ENCODE measurements at places on chromosomes 11 and 22.

DNA sequence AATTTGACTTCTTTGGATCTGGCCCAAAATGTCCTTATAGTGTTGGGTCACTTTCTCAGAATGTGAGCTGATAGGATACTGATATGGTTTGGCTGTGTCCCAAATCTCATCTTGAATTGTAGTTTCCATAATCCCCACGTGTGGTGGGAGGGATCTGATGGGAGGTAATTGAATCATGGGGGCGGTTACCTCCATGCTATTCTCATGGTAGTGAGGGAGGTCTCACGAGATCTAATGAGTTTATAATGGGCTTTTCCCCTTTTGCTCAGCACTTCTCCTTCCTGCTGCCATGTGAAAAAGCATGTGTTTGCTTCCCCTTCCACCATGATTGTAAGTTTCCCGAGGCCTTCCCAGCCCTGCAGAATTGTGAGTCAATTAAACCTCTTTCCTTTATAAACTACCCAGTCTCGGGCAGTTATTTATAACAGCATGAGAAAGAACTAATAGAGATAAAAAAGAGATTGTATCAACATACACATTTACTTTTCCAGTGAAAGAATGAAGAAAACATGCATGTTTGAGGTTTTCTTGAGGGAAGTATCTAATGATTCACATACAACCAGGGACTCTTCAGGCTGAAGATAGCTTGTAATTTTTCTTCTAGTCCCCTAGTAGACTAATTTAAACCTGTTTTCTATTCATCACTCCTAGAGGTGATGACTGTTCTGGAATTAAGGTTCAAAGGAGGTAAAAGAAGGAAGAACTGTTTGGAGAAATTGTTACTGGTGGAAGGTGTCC lies 17.3 kb upstream of the CSTF3 start:
- DNase-seq = no peak

GRCh38 chr11:96014217-96014616 lies 90.3 kb upstream of the MTMR2 start:
- DNase-seq = no peak

DNA sequence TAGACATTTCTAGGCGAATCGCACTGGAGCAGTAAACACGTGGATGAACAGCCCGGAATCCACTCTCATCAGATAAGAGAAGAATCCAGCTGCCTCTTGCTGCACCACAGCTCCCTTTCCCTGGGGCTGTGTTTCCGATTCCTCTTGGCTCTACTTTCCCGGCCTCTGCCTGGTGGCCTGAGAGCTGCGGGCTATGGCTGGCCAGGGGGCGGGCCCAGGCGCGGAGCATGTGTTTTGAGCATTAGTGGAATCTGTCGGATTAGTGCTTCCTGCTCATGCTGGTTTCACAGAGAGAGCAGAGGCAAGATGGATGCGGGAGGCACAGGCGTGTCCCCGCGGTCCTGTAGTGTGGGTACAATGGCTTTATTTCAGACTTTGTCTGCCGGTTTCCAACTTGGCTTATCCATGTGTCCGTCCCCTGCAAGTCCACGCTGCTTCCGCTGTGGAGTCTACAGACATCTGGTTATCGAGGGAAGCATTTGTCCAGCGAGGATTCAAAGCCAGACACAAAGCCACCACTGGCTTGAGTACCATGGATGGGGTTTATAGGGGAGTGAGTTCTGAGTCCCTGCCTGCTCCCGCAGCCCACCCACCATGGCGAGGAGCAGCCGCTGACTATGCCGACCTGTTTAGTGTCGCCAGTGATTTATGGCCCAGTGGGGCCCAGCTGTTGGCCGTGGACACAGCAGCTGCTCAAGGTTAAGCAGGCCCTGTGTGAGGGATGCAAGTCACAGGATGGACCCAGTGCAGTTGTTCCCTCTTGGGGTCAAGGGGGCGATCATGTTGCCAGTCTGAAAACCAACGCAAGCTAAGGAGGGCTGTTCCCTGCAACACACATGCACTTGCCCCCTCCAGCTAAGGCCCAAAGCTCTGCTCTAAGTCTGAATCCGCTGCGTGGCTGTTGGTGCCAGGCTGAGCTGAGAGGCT lies 43.3 kb upstream of the EP300 start:
- DNase-seq = no peak

DNA sequence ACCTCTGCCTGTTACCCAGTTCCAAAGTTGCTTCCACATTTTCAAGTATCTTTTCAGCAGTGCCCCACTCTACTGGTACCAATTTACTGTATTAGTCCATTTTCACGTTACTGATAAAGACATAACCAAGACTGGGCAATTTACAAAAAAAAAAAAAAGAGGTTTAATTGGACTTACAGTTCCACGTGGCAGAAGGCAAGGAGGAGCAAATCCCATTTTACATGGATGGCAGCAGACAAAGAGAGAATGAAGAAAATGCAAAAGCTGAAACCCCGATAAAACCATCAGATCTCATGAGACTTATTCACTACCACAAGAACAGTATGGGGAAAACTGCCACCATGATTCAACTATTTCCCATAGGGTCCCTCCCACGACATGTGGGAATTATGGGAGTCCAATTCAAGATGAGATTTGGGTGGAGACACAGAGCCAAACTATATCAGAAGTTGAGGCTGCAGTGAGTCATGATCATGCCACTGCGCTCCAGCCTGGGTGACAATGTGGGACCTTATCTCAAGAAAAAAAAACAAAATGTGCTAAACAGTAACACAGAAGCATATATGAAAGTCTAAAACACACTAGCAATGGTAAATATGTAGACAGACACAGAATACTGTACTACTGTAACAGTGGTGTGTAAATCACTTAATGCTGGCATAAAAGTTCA lies 190.3 kb upstream of the ZC3H12C start:
- DNase-seq = no peak

DNA sequence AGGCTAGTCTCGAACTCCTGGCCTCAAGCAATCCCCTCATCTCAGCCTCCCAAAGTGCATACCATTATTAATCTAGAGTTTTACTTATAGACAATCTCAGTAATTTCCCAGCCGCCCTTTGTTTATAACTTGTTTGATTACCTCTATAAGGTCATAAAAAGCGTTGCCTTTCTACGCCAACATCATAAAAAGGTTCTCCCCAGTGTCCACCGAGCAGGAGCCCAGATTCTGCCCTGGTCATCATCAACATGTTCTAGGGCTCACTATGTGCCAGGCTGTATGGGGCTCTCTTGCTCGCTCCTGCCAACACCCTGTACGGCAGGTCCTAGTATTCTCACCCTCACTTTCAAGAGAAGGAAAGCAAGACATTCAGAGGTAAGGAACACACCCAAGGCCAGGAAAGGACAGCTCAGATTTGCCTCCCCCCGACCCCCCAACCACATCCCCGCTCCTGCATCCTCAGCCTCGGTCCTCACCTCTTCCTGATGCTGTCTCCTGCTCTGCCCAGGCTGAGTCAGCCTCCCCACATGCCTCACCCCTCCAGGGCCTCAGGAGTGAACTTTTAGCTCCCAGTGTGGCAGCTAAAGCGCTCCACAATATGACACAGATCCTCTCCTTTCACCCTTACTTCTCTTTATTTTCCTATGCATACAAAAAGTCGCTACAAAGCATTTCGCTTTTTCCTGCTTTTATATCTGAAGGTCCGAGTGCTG lies 14.3 kb downstream of the ARFGAP3 start:
- DNase-seq = no peak

- no peak for DNase-seq
Observed at GRCh38 chr22:36300396-36301212, 47.7 kb downstream of the APOL1 start.

DNA sequence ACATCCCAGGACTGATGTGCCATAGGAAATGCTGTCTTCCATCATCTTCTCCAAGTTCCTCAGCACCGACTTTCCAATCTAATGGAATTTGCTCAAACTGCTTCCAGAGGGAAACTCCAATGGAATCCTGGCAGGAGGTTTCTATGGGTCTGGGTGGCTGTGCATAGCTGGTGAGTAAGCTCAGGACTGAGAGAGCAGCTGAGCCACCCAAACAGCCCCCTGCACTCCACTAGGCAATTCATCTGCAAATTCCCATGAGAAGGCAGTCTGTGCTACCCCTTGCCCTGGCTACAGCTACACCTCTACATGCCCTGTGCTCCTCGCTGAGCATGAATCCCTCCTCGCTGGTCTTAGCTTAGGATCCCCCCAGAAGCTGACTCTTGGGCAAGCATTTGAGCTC lies 127.9 kb upstream of the CSNK2A3 start:
- DNase-seq = no peak

DNA sequence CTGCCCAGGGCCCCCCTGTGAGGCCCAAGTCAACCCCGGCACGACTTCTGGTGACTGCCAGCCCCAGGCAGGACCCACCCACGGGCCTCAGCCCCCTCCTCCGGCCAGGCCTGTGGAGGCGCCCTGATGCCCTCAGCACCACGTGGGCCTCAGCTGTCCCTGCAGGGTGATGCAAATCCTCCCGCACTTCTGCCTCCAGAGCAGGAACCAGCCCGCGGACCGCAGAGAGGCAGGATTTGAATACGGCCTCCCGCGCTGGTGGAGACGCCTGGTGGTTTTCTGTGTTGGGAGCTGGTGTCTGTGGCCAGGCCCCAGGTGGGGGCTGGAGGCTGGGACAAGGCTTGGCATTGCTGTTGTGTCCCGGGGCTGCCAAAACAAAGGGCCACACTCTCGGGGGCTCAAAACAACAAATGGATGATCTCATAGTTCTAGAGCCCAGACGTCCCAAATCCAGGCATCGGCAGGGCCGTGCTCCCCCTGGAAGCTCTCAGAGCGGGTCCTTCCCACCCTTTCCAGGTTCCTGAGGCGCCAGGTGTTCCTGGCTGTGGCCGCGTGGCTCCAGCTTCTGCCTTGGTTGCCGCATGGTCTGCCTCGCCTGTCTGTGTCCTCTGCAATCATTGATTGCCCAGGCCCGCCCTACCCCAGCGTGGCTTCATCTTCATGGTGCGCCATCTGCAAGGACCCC lies 19.4 kb downstream of the TRPM5 start:
- DNase-seq = no peak
